Fibroblast of lung (primary cell): ENCODE measurements at places on chromosomes 12 and 14.
A peak's percentile ranks its signal among the peaks of the same experiment; 100 is the strongest.

GRCh38 chr14:93857500-93858283 lies 69.4 kb upstream of the PRIMA1 start:
- DNase-seq: no peak

GRCh38 chr12:39406262-39406661 lies 36.7 kb downstream of the KIF21A start:
- DNase-seq: no peak

DNA sequence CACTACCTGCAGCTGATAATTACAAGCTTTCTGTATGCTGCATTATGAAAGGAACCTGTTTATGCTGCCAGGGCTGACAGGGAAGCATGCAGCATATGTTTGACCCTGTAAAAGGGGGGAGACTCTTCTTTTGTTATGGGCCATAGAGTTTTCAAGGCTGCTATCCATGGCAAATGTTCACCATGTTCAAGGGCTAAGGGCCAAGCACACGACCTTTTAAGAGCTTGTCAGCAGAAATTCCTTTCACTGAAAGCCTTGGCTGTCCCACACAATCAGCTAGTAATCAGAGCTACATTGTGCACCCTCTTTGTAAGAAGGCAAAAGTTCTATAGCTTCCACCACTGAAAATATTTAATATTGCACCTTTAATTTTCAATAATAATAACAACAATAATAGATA lies 74.2 kb upstream of the MBIP start:
- no peak for DNase-seq

DNA sequence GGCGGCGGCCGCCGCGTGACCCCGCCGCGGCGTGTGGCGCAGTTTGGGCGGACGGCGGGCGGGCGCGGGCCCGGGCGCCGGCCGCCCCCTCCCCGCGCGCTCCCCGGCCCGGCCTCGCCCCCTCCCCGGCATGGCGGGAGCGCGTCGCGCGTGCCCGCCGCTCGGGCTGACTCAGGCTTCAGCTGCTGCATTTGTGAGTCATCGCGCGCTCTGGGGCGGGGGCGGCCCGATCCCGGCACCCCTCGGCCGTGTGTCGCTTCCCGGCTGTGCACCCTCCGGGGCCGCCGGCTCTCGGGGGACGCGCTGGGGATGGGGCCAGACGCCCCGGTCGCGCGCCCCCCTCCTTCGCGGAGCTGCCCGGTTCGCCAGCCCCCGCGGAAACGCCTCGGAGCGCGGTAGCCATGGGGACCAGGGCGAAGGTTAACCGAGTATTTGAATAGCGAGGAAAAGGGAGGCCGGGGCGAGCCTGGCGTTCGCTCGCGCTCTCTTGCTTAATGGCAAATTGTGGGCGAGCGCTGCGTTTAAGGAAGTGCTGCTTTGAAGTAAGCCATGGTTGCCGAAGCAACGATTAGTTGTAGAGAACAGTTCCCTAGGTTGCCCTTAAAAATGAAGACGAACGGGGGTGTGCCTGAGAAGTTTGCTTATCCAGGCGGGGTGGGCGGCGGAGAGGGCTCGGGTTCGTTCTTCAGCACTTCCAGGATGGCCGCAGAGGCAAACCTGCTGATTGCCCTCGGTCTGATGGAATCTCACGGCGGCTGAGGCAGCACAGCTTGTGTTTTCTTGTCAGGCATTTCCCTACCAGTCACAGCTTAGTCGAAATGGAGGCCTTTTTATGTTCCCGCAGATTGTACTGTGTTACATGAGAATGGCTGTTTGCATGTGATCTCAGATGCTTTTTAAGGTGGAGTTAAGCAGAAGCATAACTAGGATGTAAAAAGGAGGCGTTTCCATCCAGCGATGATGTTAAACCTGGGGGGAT lies 896 bp downstream of the EIF5 start:
- peak; percentile 74 for DNase-seq

GRCh38 chr12:58420503-58420902 lies 479.1 kb downstream of the ATP23 start:
- DNase-seq: no peak

- no peak for DNase-seq
These were observed 4.6 kb upstream of the SLC22A17 start for GRCh38 chr14:23357261-23357660.

DNA sequence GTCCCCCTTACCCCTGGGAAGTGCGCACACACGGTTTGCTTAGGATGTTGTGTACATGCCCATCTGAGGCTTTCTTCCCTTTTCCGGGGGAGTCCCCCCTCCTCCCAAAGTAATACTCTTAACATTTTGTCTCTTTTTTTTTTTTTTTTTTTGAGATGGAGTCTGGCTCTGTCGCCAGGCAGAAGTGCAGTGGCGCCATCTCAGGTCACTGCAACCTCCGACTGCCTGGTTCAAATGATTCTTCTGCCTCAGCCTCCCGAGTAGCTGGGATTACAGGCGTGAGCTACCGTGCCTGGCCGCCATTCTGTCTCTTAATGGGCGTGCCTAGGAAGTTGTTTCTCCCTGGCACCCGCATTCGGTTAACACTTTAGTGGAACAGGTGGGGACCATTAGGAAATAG lies 4.5 kb upstream of the GMFB start:
- no peak for DNase-seq

GRCh38 chr12:53180931-53181645 lies 363 bp upstream of the CSAD start:
- DNase-seq: peak; percentile 77

DNA sequence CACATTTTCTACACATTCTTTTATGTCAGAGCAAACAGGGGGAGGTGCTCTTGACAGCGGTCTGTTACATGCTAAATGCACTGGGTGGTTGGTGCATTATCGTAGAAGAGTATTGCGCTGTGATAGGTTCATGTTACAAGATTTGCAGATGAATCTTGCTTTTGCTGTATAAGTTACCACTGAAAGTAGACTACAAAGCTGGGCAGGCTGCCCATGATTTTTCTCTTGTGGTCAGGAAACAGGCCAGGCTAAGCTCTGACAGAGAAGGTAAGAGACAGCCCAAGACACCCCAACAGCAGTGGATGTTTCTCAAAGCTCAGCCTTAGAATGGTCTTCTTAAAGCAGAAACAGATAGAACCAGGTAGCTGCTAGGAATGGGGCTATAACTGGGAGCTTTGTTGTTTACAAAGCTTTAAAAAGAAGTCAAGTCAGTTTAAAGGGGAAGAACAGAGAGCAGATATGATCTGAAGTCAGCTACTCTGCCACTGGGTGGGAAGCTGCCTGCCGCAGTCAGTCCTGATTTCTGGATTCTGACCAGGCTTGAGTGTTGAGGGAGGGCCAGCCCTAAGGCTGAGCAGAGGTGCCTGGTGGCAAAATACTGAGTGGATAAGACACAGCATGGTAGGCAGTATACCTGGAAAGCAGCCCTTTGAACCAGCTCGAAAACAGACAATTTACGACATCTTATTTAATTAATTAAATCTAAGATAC lies 9.4 kb downstream of the KCNA1 start:
- no peak for DNase-seq
